ENCODE measurements at places on chromosomes 3 and 15.

DNA sequence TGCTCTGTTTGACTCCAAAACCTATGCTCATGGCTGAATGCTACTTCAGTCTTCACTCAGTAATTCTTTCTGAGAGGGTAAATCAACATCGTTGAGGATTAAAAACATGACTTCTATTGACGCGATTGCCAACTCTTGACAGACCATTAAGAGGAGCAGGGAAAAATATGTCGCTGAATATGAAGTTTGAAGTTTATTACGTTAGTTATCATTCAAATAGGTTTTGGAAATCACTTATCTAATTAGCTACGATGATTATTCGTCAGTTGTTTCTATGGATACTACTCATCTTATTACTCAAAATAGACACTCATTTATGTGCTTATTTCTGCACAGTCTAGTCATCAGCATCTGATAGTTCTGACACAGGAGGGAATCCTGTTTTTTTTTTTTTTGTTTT is 279.2 kb upstream of the TBL1XR1 start:
- H3K4me1 ChIP-seq, result peaks cover 7% of the 10 kb centered on the region
- H3K27ac ChIP-seq, result no peak overlapping the region
- H3K4me3 ChIP-seq, result no peak overlapping the region
- no peak for DNase-seq
- no peaks in the 10 kb centered on the region for H3K27me3 ChIP-seq

DNA sequence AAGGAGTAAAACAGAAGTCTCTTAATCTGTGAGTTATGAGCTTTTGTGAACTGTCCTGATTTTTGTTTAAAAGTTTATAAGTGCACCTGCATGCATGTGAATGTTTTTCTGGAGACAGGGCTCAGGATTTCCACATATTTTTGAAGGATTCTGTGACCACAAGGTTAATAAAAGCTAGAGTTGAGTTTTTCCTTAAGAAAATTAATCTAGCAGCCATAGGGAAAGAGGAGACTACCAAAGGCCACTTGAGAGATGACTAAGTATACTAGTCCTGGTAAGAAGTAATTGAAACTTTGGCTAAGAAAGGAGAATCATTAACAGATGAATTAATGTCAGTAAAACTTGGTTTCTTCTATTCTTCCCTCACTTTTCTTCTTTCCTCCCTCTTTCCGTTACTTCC is 176.8 kb upstream of the EPHA3 start:
- no peaks in the 10 kb centered on the region for H3K4me1 ChIP-seq
- no peak overlapping the region for H3K27ac ChIP-seq
- no peak for DNase-seq
- no peak overlapping the region for H3K4me3 ChIP-seq
- no peaks in the 10 kb centered on the region for H3K27me3 ChIP-seq
- H3K36me3 ChIP-seq, result no peaks in the 10 kb centered on the region

DNA sequence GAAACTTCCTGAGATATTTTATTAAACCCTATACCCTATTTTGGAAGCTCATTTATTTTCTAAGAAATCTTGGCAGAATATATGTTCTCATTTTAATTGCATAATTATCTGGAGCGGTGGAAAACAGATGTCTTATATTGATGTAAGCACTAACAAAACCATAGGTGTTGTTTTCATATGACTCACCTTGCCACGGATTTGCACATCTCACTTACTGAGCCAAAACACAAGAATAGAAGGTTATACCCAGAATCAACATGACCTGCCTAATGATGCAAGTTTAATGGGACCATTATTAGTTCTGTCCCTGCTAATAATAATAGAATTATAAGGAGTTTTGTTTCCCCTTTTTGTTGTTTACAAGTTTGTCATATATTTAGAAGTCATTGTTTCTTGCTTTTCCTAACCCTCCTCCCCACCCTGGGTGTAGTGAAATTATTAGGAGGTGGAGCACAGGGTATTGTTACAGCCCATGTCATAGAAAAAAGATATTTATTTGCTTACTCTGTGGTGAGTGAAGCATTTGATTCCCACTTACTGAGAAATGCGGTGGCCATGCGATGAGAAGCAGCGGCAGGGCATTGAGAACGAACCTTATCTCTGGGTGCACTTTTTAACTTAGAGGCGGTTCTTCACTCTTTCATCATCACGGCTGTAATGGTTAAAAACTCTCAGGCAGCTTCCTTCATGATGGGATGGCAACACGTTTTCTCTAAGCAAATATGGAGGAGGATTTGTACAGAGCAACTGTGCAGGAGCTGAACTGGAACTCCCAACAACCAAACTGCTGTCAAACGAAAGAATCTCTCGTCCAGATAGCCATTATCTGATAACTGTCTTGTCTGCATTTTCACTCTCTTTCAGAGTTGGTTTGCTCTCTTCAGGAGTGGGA is 521 bp downstream of the IL5RA start:
- H3K27ac ChIP-seq, result no peak overlapping the region
- no peak for DNase-seq
- H3K4me3 ChIP-seq, result no peak overlapping the region
- H3K27me3 ChIP-seq, result no peaks in the 10 kb centered on the region

DNA sequence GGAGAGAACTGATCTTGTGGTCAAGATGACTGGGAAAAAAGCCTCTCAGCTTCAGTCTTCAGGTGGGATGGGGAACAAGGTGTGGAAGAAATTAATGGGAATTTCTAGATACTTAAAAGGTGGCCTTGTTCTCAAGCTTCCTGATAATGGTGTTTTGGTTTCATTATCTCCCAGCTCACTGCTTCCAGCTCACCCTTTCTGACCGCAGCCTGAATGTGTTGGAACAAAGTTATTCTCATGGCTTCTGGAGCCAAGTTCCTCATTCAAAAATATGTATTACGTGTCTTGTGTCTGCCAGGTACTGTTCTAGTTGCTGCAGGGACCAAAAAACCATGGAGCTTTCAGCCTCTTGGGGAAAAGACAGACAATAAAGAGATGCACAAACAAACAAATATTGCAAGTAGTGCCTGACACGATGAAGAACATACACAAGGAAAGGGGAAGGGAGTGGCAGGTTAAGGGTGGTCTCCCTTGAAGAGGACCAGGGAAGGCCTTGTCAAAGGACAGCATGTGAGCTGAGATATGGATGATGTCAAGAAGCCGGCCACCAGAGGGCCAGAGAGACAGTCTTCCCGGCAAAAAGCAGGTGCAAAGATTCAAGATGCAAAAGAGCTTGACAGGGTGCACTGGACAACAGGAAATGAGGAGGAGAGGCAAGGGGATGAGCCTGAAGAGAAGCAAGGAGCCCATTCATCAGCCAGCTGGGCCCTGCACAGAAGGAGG is 35.5 kb downstream of the ARRDC4 start:
- peak overlapping the region; percentile 15 for H3K4me3 ChIP-seq
- peak overlapping the region; percentile 76 for H3K27ac ChIP-seq

DNA sequence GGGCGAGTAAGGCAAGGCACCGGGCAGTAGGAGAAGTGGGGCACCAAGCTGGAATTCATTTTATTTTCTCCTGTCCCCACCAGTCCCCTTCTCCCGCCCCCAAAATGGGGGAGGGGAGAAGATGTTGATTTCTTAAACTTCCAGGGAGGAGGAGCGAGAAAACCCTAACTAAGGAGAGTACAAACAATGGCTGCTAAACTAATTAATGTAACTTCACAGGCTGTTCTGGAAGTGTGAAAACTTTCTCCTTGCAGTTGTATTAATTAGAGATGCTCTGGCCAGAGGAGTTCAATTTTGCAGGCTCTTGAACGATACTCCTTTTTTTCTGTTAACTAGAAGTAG is 11.5 kb downstream of the ZIC4 start:
- H3K36me3 ChIP-seq, result no peaks in the 10 kb centered on the region
- H3K4me1 ChIP-seq, result no peaks in the 10 kb centered on the region
- no peak overlapping the region for H3K27ac ChIP-seq
- no peaks in the 10 kb centered on the region for H3K27me3 ChIP-seq
- DNase-seq, result no peak
- no peak overlapping the region for H3K4me3 ChIP-seq

DNA sequence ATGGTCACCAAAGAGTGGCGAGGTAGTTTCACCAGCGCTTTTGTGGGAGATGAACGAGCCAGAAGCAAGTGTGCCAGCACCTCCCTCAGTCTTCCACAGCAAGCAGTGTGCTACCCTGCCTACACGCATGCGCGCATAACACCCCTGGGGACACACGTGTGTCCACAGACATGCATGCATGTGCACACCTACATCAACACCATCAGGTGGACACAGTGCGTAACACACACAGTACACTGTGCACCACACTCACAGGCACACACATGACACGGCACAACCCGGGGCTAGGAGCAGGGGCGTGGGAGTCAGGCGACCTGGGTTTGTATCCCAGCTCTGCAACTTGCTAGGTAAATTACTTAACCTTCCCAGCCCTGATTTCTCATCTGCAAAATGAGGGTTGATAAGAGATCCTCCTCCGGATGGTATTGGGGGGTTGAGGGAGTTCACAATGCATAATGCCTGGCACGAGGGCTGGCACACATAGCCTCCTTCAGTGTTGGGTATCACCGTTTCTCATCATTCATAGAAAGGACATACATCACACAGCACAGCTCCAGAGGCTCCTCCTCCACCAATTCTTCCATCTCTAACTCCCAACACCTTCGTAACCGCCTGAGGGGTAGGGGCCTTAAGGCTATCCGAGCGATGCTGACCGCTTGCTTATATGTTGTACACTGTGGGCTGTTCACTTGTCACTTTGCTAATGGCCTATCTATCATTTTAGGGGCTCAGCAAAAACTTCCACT is 174.9 kb downstream of the SMAD6 start:
- no peak for DNase-seq
- H3K27me3 ChIP-seq, result no peaks in the 10 kb centered on the region
- no peaks in the 10 kb centered on the region for H3K4me1 ChIP-seq
- no peak overlapping the region for H3K4me3 ChIP-seq
- no peaks in the 10 kb centered on the region for H3K36me3 ChIP-seq

GRCh38 chr15:60485365-60486055 is 6.6 kb upstream of the ICE2 start:
- no peaks in the 10 kb centered on the region for H3K4me1 ChIP-seq
- no peak overlapping the region for H3K4me3 ChIP-seq
- H3K27me3 ChIP-seq, result no peaks in the 10 kb centered on the region
- H3K36me3 ChIP-seq, result no peaks in the 10 kb centered on the region
- no peak overlapping the region for H3K27ac ChIP-seq

GRCh38 chr3:126667631-126668449 is 12.9 kb upstream of the TXNRD3 start:
- no peak for DNase-seq
- H3K4me3 ChIP-seq, result no peak overlapping the region
- no peaks in the 10 kb centered on the region for H3K27me3 ChIP-seq
- no peaks in the 10 kb centered on the region for H3K36me3 ChIP-seq

GRCh38 chr3:143326983-143327778 is 207.6 kb downstream of the CHST2 start:
- no peak overlapping the region for H3K27ac ChIP-seq
- no peak overlapping the region for H3K4me3 ChIP-seq
- H3K36me3 ChIP-seq, result no peaks in the 10 kb centered on the region

- no peaks in the 10 kb centered on the region for H3K36me3 ChIP-seq
- no peaks in the 10 kb centered on the region for H3K27me3 ChIP-seq
- no peak for DNase-seq
- H3K4me3 ChIP-seq, result no peak overlapping the region
- H3K4me1 ChIP-seq, result no peaks in the 10 kb centered on the region
- no peak overlapping the region for H3K27ac ChIP-seq
These were observed 206.6 kb upstream of the MDFIC2 start for GRCh38 chr3:70519026-70519425.

DNA sequence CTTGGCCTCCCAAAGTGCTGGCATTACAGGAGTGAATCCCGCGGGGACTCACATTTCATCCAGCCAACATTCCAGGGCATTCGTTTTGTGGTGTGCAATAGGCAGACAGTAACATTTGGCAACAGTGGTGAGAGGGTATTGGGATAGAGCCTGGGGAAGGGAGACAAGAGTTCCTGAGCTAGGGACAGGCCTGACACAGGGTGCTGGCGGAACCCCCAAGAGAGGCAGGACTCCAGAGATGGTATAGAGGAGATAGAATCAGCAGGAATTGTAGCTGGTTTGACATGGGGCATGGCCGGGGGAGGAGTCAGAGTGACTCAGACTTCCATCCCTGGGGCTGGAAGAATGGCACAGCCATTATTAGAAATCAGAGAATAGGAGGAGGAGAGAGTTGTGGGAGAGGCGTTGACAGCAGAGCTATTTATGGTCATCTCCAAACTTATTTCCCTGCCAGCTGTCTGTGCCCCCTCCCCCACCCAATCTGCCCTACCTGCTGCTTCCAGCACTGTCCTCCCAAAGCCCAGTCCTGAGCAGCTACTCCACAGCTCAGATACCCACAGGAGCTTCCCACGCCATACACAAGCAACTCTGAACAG is 4.4 kb upstream of the IDH2 start:
- H3K27me3 ChIP-seq, result no peaks in the 10 kb centered on the region
- DNase-seq, result peak; percentile 54
- H3K4me1 ChIP-seq, result no peaks in the 10 kb centered on the region
- no peaks in the 10 kb centered on the region for H3K36me3 ChIP-seq

GRCh38 chr3:197088370-197088769 is 58.8 kb upstream of the MELTF start:
- peaks cover 5% of the 10 kb centered on the region for H3K36me3 ChIP-seq
- DNase-seq, result no peak
- H3K27ac ChIP-seq, result no peak overlapping the region
- no peaks in the 10 kb centered on the region for H3K4me1 ChIP-seq
- no peaks in the 10 kb centered on the region for H3K27me3 ChIP-seq
- no peak overlapping the region for H3K4me3 ChIP-seq

DNA sequence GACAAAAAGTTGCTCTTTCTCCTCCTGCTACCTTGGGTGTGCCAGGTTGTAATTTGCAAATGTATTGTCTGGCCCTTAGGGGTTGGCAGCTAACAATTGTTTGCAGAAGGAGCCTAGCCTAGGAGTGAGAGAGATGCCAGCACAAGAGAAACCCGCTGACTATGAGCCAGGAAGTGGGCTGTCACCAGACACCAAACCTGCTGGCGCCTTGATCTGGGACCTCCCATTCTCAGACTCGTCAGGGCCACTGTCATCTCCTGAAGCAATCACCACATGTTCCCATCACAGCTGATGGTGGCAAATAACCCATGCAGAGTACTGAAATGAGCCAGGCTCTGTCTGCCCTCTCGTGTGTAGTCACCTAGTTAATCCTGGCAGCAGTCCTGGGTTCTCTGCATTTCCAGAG is 406.4 kb upstream of the NPAP1 start:
- no peak for DNase-seq
- no peaks in the 10 kb centered on the region for H3K4me1 ChIP-seq
- H3K27me3 ChIP-seq, result no peaks in the 10 kb centered on the region
- no peak overlapping the region for H3K4me3 ChIP-seq

GRCh38 chr3:88707837-88708236 is 399.6 kb upstream of the EPHA3 start:
- H3K27ac ChIP-seq, result no peak overlapping the region
- no peak overlapping the region for H3K4me3 ChIP-seq
- H3K36me3 ChIP-seq, result no peaks in the 10 kb centered on the region
- no peak for DNase-seq
- no peaks in the 10 kb centered on the region for H3K4me1 ChIP-seq
- H3K27me3 ChIP-seq, result no peaks in the 10 kb centered on the region

GRCh38 chr3:25335356-25335755 is 92.7 kb upstream of the RARB start:
- no peaks in the 10 kb centered on the region for H3K36me3 ChIP-seq
- H3K4me1 ChIP-seq, result no peaks in the 10 kb centered on the region
- no peak overlapping the region for H3K4me3 ChIP-seq
- no peak overlapping the region for H3K27ac ChIP-seq
- H3K27me3 ChIP-seq, result no peaks in the 10 kb centered on the region
- DNase-seq, result no peak

- peak overlapping the region; percentile 73 for H3K4me3 ChIP-seq
- peak; percentile 68 for DNase-seq
- H3K27me3 ChIP-seq, result no peaks in the 10 kb centered on the region
These were observed 163.3 kb downstream of the CD47 start for GRCh38 chr3:107927361-107928083.

All from breast epithelium (tissue), 4 donors.